ENCODE measurements at places on chromosomes 11 and 22.

- no peak for DNase-seq
Measured at GRCh38 chr11:8086001-8086479, 5.0 kb downstream of the TUB start.

DNA sequence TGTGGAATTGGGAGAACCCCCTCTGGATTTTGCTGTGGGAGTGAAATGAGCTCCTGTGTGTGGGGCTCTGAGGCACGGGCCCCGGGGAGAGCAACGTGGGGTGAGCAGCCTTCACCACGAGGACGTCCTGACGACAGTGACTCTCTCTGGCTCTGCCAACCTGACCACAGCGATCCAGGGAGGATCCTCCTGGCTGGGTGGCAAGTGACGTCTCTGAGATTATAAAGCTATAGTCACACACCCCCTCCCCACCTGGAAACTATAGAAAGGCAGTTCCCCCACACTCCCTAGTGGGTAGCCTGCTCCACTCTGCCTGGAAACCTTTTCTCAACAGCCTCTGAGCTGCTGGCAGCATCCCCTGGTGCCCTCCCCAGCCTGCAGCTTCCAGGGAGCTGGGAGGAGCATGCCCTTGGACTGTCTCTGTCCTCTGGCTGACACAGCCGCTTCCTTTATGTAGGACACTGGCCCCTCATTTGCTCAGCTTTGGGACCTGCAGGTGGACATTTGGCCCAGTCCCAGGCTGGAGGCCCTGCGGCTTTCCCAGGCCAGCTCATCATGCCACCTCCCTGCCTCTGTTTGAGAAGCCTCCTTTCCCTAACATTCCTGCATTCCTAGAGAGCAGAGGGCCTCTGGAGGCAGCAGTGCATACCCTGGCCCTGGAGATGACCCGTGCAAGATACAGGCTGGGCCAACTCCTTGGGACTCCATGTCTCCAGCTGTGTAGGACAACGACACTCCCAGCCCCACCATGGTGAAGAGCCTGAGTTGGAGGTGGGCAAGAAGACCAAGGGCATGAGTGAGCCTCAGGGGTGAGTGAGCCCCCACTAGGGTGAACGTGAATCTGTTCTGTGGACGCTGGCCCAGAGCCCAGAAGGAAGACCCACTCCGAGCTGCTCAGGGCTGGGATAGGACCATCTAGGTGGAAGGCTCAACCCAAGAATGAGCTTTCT is 314.0 kb downstream of the NTM start:
- DNase-seq: no peak

DNA sequence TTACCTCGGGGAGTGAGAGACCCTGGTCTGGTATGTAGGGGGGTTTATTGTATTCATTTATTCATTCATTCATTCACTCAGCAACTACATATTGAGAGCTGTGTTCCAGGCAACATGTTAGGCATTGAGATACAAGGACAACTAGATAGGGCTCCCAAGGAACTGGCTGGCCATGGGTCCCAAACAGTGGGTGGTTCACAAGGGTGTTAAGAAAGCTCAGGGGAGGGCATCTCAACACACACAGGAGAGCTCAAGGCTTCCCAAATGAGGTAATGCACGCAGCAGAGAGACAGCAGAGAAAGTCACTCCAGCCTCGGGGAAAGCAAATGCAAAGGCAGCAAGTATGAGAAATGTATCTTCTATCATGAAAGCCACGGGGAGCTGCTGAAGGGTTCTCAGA is 51.8 kb downstream of the BTG4 start:
- no peak for DNase-seq

DNA sequence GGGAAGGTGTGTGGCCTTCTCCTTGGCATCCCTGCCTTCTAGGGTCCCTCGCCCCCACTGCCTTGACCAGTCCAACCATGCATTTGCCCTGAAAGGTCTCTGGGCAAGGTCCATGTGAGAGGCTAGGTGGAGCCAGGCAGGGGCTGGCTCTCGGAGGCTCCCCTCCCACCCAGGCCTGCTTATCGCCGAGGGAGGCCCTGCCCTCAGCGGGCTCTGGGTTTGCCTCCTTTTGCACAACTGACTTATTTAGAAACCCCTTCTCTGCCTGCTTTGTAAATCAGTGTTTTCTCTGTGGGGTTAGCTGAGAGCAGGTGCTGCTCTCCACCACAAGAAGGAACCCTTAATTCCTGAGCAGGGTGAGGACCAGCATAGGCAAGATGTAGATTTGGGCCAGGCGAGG is 47.7 kb downstream of the CD82 start:
- DNase-seq: no peak

- DNase-seq: peak; percentile 23
Measured at GRCh38 chr11:3010004-3010403, 17.9 kb upstream of the NAP1L4 start.
